ENCODE measurements at places on chromosomes 2 and 18.

DNA sequence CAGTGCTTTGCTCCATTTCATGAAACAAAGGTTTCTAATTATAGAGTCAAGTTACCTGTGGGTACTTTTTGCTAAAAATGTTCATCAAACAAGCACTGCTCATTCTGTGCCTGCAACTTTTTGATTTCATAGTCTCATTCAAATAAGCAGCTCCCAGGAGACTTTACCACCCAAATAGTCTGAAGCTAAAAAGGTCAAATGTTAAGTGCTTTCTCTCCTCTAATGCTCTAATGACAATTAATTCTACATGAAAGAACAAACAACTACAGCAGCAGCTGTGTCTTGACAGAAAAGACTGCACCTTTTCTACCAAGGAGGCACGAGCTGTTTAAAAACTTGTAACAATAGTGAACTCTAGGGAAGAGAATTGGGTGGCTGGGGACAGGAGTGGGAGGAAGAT is 65.3 kb downstream of the CCDC93 start:
- DNase-seq: no peak

DNA sequence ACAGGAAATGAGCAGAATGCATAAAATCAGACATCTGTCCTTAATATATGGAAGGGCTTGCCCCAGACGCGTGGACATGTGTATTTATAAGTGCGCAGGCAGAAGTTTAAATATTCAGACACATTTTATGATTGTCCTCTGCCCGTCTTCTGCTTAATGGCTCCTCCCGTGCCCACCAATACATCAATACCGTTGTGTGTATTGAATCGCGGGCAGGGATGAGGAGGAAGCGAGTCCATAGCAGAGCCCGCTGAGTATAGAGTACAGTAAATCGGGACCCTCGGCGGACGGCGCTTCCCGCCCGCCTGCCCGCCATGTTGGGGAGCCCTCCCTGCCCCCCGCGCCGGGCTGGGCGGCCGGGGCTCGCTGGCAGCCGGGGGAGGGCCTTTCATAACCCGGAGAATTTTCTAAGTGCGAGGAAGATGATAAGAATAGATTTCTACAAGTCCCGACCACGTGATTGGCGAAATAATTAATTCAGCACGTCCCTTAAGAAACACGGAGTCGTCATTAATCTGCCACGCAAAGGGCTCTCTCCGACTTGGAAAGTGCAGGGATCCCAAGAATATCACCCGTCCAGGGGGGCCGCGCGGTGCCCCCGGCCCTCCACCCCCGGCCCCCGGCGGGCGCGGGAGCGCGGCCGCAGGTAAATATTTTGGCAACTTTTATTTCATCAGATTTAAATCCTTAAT is at the start of gene HOXD3:
Gene HOXD3, plus strand, starts transcription at position 501 of the 692 bp plus-strand sequence. CDS start 11,808 bp downstream, outside the sequence.
- no peak for DNase-seq

GRCh38 chr18:13550418-13551304 is 175.7 kb downstream of the FAM210A start:
- DNase-seq: no peak

DNA sequence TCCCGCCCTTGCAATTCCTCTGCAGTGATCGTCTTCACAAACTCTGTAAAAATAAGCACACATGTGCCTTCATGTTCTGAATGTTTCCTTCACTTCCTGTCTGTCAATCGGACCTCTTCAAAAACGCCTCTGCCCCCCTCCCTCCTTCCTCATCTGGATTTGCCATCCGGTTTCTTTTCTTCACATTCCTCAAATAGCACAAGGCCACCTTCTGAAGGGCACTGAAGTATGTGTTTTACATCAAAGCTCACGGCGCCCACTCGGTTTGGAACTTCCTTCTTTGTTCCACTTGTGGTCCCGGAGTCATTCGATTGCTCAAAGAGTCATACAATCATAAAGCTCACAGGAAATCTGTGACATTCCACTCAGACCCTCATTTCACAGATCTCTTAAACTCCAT is 758.1 kb upstream of the SALL3 start:
- DNase-seq: no peak

DNA sequence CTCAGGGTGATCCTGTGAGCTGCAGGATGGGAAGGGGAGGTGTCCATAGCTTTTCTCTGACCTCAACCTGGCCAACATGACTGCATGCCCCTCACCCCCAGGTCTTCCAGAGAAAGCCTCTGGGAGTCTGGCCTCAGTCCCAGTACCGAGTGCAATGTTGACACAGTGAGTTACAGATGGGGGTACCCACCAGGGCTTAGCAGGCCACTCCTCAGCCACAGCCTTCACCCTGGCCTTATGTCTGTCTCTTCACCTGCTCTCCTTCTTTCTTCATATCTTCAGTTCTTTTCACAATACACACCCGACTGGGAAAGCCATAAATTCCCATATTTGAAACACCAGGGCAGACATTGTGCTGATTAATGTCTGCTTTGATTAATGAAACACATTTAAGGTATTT is 33.5 kb downstream of the AOX1 start:
- no peak for DNase-seq

All from stimulated activated CD4-positive, alpha-beta T cell treated with anti-CD3 and anti-CD28 coated beads, Interleukin-12 subunit alpha, Interleukin-12 subunit beta, amount 100 ng/mL, for 4 hours (primary cell).